Esophagus squamous epithelium (tissue), 5 donors: ENCODE measurements at places on chromosomes 1 and 21. TPM values are rescaled to one million over a fixed set of nuclear protein-coding genes. Genes with fewer than 3 reads are reported as not detected.

Gene SLC9A1
- 18.8 TPM for total RNA-seq

DNA sequence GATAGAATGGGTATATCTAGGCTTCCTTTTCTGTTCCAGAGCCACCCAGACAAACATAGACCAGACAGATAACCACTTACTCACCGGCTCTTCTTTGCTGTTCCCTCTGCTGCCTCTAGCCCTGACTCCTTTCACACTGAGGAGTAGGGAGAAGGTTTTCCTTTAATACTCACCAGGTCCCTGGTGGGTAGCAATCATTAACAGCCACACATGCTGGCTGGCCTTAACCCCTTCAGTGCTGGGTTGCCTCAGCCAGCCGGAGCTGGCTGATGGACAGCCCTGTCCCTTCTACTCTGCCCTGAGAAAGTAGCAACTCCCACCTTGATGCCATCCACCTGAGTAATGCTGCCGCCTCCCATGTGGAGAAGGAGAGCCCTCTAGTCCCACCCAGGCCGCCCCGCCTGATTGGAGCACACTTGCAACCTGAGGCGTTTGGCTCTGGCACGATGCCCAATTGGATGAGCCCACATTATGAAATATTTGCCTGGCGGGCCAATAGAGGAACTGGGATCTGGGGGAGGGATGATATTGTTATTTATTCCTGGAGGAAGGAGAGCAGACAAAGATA, 71.6 kb downstream of the PLEKHA6 start:
- H3K4me1 ChIP-seq: peaks cover 70% of the 10 kb centered on the region
- H3K36me3 ChIP-seq: no peaks in the 10 kb centered on the region
- no peak for DNase-seq
- H3K27ac ChIP-seq: peak overlapping the region; percentile 74
- H3K4me3 ChIP-seq: no peak overlapping the region

DNA sequence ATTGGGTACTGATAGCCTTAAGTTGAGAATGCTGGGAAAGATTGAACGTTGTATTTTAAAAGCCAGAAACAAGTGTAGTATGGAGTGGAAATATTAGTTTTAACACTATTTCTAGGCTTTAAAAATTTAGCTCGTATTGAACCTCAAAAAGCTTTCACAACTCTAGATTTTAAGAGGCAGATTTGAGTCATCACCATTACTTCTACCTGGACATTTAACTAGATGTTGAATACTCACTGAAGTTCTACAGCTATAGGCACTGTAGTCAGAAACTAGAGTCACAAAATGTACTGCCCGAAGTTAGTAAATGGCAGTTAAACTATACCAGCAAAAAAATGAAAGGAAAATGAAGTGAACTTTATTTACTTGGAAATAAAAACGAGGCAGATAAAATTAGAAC, 96.5 kb downstream of the NEK7 start:
- DNase-seq: no peak
- H3K4me1 ChIP-seq: no peaks in the 10 kb centered on the region
- H3K27me3 ChIP-seq: no peaks in the 10 kb centered on the region
- no peak overlapping the region for H3K27ac ChIP-seq
- no peaks in the 10 kb centered on the region for H3K36me3 ChIP-seq

DNA sequence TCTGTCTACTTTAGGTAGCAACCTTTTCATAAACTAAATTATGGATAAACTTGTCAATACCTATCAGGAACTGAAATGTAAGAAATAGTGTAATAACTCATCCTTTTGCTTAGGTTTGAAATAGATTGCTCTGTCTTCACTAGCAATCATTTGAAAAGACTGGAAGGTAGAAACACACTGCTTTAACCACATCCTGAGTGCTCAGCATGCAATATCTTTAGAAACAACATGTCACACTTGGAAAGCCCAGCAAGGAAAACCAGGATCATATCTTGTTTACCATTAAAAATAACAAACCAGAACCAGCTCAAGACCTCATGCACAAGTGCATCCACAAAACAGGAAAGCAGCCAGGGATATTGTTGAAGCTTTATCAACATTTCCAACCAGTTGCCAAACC, 3.6 kb downstream of the KCNJ6 start:
- peaks cover 26% of the 10 kb centered on the region for H3K27me3 ChIP-seq
- no peak overlapping the region for H3K4me3 ChIP-seq
- no peaks in the 10 kb centered on the region for H3K36me3 ChIP-seq
- H3K27ac ChIP-seq: no peak overlapping the region

DNA sequence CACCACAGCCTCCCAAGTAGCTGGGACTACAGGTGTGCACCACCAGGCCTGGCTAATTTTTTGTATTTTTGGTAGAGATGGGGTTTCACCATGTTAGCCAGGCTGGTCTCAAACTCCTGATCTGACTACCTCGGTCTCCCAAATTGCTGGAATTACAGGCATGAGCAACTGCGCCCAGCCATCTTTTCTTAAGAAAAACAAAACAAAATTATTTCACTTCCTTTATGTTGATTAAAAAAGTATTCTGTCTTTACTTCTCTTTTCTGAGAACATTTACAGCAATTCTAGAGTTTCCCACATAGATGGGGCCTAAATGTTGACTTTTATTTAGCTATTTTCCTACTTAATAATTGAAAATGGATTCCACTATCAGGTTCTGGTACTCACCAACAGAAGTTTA, 17.3 kb upstream of the TMEM183A start:
- no peak overlapping the region for H3K27ac ChIP-seq
- no peak overlapping the region for H3K4me3 ChIP-seq
